NCI-H146 (cell line): ENCODE measurements at places on chromosomes 11 and 22.

GRCh38 chr11:118657238-118657637 is 22.2 kb downstream of the TREH start:
- DNase-seq, result no peak

GRCh38 chr22:47011131-47011858 is 248.8 kb downstream of the TBC1D22A start:
- DNase-seq, result no peak

GRCh38 chr11:46243796-46244109 is 33.7 kb upstream of the CREB3L1 start:
- no peak for DNase-seq

GRCh38 chr11:16448123-16448717 is 91.9 kb upstream of the SOX6 start:
- DNase-seq, result no peak

DNA sequence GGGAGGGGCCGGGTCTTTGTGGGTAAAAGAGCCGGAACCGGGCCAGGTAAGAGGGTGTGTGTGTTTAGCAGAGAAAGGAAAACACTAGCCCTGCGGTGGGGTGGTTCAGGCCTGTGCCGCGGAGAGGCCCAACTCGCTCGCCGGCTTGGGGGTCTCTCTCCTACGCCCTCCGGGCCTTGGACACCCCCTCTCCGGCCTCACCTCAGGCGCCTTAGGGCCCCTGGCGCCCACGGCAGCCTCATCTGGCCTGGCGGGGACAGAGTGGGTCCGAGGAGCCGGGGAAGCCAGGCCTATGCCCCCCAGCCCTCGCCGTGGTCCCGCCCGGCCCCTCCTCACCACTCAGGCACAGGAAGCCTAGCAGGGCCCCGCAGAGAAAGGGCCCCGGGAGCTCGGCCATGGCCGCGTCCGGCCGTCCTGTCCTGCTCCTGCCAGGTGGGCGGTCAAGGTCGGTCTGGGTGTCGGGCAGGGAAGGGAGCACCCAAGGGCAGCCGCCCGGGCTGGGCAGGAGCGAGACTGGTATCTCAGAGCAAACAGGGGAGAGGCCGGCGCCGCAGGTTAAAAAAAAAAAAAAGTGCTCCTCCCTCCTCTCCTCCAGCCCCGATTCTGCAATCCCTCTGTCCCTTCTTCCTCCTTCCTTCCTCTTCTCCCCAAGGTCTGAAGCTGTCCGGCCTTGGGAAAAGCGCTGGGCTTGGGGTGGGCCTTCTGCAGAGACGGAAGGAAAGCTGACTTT is at the start of gene VSIG2:
VSIG2 (minus strand) TSS at position 515 of the 730 bp plus-strand sequence; CDS start at position 397, 118 bp downstream.
- DNase-seq, result no peak
